ENCODE measurements at places on chromosomes 3 and 15. TPM values are rescaled to one million over a fixed set of nuclear protein-coding genes. Genes with fewer than 3 reads are reported as not detected.

Gene SORD
- total RNA-seq = 6.2 TPM

Gene GRAMD2A
- total RNA-seq = not detected

- no peak for DNase-seq
These were observed 18.3 kb downstream of the SHC4 start for GRCh38 chr15:48945386-48945785.

Gene KBTBD13
- total RNA-seq = not detected

DNA sequence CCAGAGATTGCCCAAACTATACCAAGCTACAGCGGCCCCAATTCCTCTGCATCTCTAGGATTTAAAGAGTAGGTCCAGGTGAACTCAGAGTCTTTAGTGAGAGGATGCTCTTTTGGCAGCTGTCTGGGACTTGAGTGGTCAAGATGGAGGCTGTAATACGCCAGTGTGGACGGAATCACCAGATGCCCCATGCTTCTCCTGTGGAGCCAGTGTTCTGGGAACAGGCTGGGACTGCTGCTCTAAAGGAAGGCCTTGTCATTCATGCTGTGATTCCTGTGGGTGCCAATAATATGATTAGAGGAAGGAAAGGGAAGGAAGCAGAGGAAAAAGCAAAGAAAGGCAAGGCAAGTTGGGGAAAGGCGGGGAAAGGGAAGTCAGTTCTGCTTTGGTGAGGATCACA, 17.4 kb upstream of the NOX5 start:
- DNase-seq = no peak

Gene GYG1
- total RNA-seq = 33.7 TPM

DNA sequence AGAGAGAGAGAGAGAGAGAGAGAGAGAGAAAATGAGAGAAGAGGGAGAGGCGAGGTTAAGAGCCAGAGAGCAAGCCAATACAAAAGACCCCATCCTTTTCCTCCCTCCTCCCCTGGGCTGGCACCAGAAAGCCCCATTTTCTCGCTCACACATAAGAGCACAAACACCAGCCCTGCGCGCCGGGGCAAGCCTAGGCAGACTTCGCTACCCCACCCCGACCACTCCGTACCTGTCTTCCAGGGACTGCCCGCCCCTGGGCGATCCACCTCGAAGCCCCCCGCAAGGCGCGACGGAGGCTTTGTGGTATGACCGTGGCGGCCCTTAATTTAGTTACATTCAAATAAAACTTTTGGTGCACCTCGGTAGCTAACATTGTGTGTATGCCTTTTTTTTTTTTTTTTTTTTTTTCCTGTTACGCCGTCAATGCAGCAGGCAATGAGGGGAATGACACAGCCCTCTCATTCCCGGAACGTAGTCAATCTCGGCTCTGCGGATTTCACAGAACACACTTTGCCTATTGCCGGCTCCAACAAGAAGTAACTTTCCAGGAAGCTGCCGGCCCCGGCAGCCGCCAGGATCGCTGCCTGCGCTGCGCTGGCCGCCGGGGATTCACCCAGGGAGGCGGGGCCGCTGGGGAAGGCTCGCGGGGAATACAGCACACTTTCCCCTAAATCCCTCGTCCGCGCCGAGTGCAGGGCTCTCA, 7.7 kb downstream of the BCL6 start:
- peak; percentile 62 for DNase-seq

GRCh38 chr3:129769616-129770015, 123.9 kb downstream of the TMCC1 start:
- DNase-seq = no peak

Gene PLXND1
- total RNA-seq = 364 TPM

Gene MYLK
- total RNA-seq = 52.6 TPM

Gene DISP2
- total RNA-seq = under 0.01 TPM

Gene GNB4
- 16.9 TPM for total RNA-seq

Gene CPLX3
- not detected for total RNA-seq

Gene RNF168
- total RNA-seq = 18.5 TPM

Gene SLC2A2
- total RNA-seq = not detected

GRCh38 chr15:68208136-68208535, 3.0 kb upstream of the CALML4 start:
- DNase-seq = peak; percentile 15

Gene ACOX2
- 26.8 TPM for total RNA-seq

DNA sequence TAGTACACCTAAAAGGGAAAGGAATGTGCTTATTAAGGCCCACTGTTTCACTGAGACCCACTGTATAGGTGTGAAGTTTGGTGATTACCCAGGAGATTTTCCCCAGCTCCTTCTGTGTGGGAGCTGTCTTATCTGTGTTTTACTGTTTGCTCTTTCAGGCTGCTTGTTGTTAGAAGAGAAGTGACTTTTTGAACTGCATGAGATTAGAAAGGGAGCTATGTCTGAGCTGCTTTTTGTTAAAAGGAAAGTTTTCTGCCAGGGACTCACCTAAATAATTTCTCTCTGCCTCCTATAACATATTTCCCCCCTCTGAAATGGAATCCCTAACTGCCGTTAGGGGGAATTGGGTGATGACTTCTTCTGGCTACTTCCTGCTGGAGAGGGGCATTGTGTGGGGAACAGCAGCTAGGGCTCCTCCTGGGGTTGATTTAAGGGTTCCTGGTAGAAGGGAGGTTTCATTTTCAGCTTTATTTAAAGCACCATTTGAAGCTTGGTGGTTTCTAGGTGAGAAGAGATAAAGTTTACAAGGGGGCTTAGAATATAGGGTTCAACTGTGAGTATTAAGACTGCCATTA, 77.1 kb upstream of the ATP11B start:
- DNase-seq = no peak

- DNase-seq = no peak
These were observed 3.5 kb downstream of the SMAD6 start for GRCh38 chr15:66705277-66706146.

GRCh38 chr15:34147371-34148140, 45.7 kb downstream of the PGBD4 start:
- DNase-seq = no peak

Gene SH2D7
- not detected for total RNA-seq

DNA sequence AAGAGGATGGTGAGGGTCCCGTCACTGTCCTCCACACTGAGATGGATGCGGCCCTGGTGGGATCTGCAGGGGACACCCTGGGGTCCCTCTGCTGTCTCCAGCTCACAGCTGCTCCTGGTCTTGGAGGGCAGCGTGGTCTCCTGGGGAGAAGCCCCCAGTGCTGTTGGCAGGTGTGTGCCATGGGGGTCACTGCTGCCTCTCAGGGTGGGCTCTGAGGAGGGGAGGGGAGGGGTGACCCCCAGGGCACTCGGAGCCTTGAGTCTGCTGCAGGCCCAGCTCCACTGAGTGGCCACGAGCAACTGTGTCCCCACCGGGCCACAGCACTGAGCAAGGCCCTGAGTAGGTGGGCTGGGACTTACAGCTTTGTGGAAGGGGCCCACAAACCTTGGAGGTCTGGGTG, 34.7 kb downstream of the KLHL25 start:
- no peak for DNase-seq

DNA sequence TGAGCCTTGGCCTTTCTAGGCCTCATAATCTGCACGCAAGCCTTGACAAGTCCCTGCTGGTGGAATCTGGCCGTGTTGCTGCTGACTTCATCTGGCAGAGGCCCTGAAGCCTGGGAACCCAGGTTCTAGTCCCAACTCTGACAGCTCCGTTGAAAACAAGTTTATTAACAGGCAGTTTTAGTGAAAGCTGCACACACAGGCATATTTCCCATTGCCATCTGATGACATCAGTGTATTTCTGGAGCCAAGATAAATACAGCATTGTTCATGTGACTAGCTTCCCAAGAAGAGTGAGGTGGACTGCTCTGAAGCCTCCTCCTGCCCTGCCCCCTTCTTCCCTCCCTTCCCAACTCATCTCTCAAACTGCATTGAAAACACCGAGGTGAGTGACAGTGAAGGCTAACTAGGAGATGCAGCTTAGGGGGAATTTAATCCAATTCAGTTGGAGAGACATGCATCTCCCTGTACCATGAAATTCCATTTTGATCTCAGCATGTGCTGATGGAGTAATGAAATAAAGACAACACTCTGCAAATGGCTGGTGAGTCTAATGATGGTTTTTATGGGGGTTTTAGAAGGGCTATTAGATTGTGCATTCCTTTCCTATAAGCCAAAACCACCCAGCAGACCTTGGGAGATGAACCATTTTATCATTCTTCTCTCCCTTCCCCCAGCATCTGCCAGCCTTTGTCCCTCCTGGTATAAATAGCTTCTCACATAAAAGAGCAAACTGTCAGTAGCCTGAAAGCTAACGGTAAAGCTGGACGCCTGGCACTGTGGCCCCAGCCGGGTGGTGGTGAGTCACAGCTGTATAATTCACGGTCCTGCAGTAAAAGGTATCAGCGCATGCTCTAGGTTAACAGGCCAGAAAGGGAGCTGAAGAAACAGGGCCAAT, 38.0 kb downstream of the PRICKLE2 start:
- no peak for DNase-seq

- DNase-seq = no peak
These were observed 176.5 kb downstream of the FHIT start for GRCh38 chr3:61074783-61075182.

DNA sequence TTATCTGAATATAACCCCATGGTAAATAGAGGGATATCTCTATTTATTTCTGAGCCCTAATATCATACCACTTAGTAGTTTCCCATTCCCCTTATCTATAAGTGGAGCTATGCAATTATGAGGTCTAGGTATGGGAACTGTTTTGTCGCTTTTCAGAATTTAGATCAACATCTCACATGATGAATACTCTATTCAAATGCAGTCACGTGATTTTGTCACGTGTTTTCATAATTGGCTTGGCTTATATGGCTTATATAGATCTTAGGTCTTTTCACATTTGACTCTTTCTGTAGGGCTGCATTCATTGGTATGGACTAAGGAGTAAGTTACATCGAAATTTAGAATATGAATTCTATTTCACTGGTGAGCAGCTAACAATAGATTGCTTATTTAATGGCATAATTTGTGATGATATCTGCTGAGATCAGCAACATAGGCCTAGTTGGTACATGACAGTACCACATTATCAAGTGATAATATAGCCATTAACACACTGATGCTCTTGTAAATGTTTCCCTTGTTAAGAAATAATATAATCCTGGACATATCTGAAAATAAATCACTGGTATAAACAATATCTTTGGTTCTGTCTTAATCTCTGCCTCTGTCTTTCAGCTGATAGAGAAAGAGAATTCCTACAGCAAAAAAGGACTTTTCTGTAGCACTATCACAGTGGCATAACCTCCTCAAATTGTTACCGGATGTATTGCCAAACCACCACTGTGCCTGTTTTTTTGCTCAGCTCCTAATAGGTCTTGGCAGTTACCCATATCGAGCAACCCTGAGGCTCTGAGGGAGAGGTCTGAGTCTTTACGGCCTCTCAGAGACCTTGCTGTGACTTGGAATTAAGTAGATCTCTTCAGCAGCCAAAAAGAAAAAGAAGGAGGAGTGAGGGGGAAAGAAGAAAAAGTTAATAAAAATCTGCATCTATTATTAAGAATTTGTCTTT, 357.1 kb downstream of the ZPLD1 start:
- DNase-seq = no peak

DNA sequence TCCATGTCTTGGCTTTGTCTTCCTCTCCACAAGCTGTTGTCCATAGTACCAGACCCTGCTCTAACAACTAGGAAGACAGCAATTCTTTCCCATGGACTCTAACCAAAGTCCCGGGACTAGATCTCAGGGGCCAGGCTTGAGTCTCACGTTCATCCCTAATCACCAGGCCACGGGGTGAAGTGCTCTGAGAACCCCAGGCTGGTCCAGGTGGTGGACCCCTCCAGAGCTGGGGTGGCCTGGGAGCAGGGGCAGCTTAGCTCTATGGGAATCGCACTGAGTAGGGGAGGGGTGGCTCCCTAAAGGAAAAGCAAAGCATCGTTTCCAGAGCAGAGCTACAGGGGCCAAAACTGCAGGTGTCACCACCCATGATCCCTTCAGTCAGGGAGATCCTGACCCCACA, 150.9 kb downstream of the TPRA1 start:
- no peak for DNase-seq

Gene IGSF11
- total RNA-seq = 1.0 TPM

Gene C3orf85
- not detected for total RNA-seq

Gene POLQ
- 0.32 TPM for total RNA-seq

GRCh38 chr3:59368900-59369675, 319.3 kb upstream of the CFAP20DC start:
- DNase-seq = no peak

DNA sequence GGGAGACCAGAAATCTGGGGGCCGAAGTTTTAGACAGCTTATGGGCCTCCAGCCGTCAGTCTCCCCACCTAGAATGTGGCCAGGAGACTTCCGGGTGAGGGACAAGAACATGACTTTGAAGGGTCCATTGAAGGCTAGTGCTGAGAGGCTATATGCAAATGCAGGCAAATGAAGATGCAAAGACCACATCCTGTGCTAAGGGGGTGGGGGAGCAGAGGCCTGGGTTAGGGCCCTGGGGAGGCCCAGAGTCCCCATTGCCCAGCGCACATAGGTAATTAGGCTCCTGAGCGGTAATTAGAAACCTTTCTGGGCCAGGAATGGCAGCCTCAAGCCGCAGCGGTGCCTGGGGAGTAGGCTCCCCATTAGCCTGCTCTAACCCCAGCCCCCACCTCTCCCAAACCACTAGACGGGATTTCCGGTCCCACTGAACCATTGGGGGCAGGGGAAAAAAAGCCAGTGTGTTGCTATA, 6.8 kb downstream of the CSK start:
- DNase-seq = no peak

DNA sequence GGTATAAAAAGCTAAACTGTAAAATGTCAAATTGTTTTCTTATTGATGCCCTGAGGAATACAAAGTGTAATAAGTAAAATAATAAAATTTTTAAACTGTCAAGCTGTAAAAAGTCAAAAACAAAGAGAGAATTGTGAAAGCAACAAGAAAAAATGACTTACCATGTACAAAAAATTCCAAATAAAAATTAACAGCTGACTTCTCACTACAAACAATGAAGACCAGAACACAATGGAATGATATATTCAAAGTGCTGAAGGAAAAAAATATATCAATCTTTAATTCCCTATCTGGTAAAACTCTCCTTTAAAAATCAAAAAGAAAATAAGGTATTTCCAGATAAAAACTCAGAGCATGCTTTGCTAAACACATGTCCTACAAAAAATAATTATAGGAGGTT, 883.5 kb downstream of the IGSF11 start:
- no peak for DNase-seq

Gene PYGO1
- total RNA-seq = 8.6 TPM

GRCh38 chr3:52143616-52144015, 10.6 kb downstream of the POC1A start:
- no peak for DNase-seq

DNA sequence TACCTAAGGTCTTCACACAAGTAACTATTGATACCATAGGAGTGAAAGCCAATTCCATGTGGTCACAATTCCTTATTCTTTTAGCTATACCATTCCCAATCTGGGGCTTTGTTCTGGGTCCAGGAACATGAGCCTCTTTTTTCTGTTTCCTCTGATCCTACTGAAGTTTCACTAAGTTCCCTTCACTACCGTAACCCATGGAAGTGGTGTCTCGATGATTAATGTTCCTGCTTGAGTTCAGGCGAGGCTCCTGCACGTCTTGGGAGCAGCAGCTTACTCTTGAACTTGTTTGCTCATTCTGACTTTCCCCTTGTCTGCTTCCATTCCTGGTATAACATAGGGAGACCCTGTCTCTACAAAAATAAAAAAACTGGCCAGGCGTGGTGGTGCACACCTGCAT, 23.6 kb downstream of the ZNF592 start:
- DNase-seq = no peak

Gene INAFM2
- 14.2 TPM for total RNA-seq

Gene CAV3
- total RNA-seq = not detected

GRCh38 chr3:8673083-8673737, 28.6 kb upstream of the SSUH2 start:
- no peak for DNase-seq

Gene CHDH
- total RNA-seq = 2.6 TPM

Gene MOBP
- not detected for total RNA-seq
